ENCODE measurements at places on chromosomes 13 and 19. TPM values are rescaled to one million over a fixed set of nuclear protein-coding genes. Genes with fewer than 3 reads are reported as not detected.

DNA sequence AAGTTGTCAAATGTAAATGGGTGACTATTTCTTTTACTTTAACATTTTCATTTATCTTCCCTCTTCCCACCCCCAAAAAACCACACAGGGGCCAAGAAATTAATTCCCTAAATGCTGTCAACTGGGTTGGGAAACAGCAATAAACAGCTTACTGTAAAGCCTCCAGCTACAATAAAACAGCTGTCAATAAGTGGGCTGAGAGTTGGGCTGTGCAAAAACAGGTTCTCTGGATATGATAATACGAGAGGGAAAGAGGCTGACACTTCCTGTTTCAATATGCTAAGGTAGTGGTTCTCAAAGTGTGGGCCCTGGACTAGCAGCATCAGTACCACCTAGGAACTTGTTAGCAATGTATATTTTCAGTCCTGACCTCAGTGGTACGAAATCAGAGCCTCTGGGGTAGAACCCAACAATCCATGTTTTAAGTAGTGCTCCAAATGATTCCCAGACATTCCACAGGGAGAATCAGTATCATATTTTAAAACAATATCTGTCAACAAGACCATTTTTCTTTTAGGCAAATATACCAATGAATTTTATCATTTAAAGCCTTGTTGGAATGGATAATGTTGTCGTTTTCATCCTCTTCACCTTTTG lies 8.4 kb downstream of the PCDH9 start:
- DNase-seq: no peak

- no peak for DNase-seq
These were observed 465.1 kb upstream of the PCDH20 start for GRCh38 chr13:61880578-61881283.

- DNase-seq: no peak
These were observed 746.3 kb upstream of the SLC10A2 start for GRCh38 chr13:103812558-103812957.

DNA sequence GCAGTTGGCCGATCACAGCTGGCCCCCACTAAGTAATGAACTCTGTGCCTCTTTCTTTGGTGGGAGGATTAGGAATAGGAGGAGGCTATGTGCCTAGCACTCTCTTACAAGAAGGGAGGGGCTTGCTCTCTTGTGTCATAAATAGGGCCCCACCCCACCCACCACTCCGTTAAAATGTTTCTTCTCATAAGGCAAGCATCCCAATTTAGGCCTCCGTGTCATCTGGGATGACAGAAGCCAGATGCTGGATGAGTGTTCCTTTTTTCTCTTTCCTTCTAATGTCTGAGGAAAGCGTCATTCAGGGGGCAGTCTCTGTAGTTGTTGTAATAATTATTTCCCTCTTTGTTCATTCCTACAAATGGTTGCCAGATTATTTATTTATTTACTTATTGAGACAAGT lies at the start of gene LIPE:
LIPE (minus strand) TSS at position 76 of the 400 bp plus-strand sequence. CDS start 239 bp downstream, outside the sequence.
- peak; percentile 63 for DNase-seq

GRCh38 chr13:110922506-110922905 lies 7.6 kb upstream of the ANKRD10 start:
- no peak for DNase-seq

DNA sequence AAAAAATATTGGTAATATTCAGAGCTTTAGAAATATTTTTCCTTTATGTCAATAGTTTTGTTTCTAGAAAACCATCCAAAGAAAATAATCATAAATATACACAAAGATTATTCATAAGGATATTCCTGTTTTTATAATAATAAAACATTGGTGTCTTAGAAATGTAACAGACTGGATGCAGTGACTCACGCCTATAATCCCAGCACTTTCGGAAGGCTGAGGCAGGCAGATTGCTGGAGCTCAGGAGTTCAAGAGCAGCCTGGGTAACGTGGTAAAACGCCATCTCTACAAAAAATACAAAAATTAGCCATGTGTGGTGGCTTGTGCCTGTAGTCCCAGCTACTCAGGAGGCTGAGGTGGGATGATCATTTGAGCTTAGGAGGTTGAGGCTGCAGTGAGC lies 106.8 kb downstream of the DHRS12 start:
- no peak for DNase-seq

- no peak for DNase-seq
These were observed 982.4 kb upstream of the MIR17HG start for GRCh38 chr13:90365130-90365529.

DNA sequence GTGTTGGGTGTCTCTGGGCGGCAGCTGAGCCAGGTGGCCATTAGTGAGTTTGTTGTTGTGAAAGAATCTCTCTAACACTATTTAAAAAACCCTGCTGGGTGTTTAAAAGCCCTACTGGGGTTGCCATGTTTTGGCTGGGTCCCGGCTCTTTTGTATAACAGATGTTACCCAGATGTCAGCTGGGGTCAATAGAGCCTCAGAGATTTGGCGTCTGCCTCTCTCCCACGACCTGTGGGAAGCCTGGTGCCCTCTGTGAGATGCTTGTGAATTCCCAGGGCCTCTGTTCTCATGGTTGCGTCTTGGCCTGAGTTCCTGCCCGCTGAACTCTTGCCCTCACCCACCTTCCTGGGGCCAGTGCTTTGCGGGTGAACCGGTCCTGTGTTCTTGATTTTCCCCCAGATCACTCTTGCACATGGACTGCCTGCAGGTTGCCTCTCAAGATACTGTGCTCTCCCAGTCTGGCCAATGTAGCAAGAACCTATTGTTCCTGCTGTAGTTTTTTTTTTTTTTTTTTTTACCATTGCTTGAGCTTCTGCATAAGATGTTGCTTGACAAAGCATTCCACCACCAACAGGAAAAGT lies 9.5 kb downstream of the NFILZ start:
- no peak for DNase-seq

DNA sequence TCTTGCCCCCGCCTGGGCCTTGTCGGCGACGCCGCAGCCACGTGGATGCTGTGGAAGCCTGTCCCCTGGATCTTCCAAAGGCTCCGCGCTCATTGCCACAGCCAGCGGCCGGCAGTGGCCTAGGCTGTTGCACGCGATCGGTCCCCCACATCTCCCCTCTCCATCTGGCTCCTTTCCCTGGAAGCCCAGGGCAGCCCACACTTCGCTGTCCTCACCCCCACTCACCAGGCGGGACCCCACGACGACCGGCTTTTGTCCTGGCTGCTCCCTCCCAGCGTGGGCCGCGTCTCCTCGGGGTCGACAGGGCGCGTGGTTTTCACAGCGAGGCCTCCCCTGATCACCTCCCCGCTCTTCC lies 605 bp upstream of the TEX30 start:
- DNase-seq: no peak

DNA sequence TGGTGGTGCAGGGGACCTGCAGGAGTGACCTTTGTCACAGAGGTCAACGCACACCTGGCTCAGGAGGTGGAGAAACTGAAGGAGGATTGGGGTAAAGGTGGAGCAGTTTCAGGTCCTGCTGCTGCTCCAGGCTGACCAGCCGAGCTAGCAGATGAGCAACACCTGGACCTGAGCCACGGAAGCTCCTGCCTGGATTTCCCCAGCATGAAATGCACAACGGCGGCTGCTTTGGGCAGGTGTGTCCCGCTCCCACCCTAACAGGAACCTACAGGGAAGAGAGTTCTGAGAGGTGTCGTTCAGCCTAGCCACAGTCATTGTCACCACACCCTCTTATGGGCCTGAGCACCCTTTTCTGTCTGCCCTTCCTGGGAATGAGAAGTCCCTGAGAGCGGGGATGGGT lies 15.7 kb upstream of the CD177 start:
- no peak for DNase-seq

DNA sequence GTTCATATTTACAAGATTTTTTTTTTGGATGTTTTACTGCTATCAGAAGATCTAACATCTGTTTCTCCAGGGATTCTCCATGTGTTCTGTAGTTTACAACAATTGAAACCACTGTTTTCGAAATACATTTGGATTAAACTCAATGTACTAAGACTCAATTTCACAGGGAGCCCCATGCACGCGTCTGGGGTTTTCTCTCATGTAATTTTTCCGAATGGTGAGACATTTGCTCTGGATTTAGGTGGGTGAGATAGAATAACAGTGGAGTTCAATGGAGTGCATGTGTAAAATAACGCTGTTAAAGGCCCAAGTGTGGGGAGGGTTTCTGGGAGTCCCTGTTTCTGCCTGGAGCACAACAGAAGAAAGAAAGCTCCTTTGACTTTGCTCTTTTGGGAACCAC lies 330.3 kb downstream of the TSHZ3 start:
- DNase-seq: no peak

DNA sequence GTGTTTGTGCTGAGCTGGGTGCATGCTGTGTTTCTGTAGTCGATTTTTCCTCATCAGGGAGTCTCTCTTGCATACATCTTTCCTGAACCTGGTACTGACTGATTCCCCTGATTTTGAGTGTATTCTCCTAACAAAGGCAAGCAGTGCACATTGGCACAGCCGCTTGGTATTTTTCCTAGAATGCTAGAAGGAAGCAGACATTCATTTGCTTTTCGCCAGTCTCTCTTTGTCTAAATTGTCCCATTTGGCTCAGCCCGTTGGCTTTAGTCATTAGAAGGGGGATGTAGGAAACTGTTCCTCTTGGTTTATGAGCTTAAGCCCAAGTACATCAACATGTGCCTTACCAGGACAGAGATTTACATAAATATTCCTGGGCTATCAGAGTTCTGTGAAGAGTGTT lies 266.1 kb upstream of the TMTC4 start:
- DNase-seq: no peak

The ZNF534 gene
- 1.2 TPM for polyA plus RNA-seq

The ZFP14 gene
- 14.1 TPM for polyA plus RNA-seq

The EPSTI1 gene
- polyA plus RNA-seq: 11.4 TPM

The PRR12 gene
- polyA plus RNA-seq: 30.2 TPM

The PDE4A gene
- polyA plus RNA-seq: 2.1 TPM

Measured in renal cortex interstitium (tissue), 15 donors.